ENCODE measurements at places on chromosomes 13 and 19. TPM values are rescaled to one million over a fixed set of nuclear protein-coding genes. Genes with fewer than 3 reads are reported as not detected.

Gene CYP4F8
- not detected for total RNA-seq

Gene KIR2DL4
- not detected for total RNA-seq

Gene GATAD2A
- 37.6 TPM for total RNA-seq

Gene SOX1
- total RNA-seq: 3.6 TPM

Gene CILP2
- total RNA-seq: 0.90 TPM

Gene ADM5
- total RNA-seq: 2.2 TPM

Gene ZNF649
- total RNA-seq: 24.8 TPM

Gene KDM4B
- total RNA-seq: 48.7 TPM

Gene TRPC4
- 8.0 TPM for total RNA-seq

Gene ZNF773
- 19.2 TPM for total RNA-seq

Gene ACP7
- 3.9 TPM for total RNA-seq

Gene ZNF829
- total RNA-seq: 4.8 TPM

Gene LIM2
- not detected for total RNA-seq

Gene PEAK3
- 0.80 TPM for total RNA-seq

Gene KIR2DL1
- not detected for total RNA-seq

Gene CKM
- total RNA-seq: not detected

Gene SYCN
- not detected for total RNA-seq

Gene PRODH2
- not detected for total RNA-seq

Gene PIH1D1
- 60.4 TPM for total RNA-seq

Gene LIPE
- total RNA-seq: 65.9 TPM

Gene ZNF491
- 6.8 TPM for total RNA-seq

Gene KCNRG
- total RNA-seq: 0.57 TPM

Data from dorsolateral prefrontal cortex (tissue), 122 donors.